Amniotic epithelial cell (primary cell): ENCODE measurements at places on chromosomes 1 and 21.

DNA sequence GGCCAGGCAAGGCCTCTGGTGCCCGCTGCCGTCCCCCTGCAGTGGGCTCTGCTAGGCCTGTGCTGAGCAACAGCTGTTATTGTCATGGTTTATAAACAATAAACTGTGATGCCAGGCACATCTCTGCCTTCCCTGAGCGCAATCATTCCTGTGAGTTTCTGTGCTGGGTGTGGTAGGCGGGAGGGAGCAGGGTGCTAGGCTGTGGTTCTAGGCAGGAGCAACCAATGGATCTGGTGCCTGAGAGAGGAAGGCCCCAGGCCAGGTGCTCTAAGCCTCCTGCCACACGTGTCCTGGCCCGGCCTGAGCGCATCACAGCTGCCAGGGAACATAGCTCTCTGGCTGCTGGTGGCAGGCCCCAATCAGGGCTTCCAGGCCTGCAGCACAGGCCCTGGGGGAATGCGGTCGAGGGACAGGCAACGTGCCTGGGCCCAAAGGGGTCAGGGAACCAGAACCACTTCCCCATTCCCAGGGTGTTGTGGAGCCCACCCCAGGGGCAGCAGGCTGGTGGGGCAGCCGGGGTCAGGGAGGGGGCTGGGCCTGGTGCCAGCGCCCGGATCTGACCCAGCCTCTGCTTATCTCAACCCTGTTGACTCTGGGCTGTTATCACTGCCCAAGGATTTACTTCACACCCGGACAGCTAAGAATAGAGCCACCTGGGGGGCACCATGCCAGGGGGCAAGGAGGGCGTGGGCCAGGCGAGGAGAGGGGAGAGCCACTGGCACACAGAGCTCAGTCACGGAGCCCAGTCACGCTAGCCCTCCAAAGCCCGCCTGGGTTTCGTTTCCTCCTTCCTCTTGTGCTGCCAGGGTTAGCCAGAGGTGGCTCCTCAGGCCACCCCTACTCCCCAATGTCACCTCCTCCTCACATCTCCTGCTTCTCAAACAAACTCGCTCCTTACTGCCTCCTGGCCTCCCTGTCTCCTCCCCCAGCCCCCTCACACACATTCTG is 11.5 kb downstream of the TRIM46 start:
- no peak for DNase-seq

DNA sequence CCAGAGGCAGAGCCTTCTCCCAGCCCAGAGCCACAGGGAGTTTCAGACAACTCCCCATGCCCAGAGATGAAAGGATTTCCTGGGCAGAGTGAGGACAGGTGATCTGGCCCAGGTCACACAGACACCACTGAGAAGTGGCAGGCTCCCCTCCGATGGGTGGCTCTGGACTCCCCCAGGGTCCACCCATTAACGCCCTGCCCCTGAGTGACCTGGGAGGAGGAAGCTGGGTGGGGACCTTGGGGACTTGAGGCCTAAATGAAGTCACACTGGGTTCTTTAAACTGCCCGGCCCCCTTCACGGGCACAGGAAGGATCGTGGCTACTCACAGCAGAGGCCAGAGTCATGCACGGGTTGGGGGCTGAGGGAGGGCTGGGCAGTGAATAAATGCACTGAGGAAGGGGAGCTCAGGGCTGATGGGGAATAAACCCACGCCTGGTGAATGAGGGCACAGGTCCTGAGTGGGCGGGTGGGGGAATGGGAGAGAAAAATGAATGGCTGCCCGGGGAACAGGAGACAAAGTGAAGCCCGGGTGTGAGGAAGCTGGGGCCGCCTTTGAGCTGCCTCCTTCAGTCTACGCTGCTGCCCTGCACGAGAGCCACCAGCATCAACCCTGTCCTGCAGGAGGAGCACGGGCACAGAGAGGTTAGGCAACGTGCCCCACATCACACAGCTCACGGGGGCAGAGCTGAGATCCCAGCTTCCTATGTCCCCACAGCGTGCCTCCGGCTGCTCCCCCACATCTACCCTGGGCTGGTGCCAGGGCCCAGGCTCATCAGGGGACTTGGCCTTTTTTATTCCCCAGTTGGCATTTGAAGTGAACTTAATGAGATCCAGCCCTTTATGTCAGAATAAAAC is 404.3 kb downstream of the MATN1 start:
- no peak for DNase-seq

DNA sequence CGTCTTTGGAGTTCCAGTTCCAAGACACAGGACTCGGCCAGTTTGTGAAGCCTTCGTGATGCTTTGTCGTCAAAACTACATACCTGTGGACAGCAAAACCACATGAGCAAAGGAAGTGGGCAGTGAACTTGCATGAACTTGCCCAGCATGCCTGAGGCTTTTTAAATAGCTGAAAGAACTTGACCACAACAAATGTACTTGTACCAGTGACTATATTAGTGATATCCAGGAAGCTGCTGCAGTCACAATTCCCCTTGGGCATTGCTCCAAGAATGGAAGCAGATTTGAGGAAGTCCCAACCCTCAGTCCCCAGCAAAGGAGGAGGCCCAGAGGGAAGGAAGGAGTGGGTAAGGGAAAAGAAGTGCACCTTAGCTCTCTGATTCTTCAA is 2.6 kb downstream of the FUCA1 start:
- peak; percentile 92 for DNase-seq

GRCh38 chr1:154440036-154440804 is 35.1 kb downstream of the IL6R start:
- no peak for DNase-seq

DNA sequence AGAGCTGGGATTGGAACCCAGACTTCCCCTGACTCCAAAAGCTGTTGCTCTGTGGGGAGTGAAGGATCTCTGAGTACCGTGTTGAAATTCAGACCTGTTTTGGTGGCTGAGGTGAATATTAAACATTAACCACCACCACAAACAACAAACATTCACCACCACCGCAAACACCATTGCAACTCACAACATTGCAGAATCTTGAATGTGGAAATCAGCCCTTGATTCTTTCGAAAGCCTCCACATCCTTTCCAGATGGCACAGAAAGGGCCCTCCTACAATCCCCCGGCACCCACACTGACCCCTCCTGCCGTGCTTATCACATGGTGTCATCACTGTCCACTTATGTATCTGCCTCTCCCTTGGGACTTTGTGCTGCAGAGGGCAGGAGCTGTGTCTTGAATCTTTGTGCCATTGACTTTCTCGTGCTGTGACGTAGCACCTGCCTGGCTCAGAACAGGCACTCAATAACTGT is 1.4 kb downstream of the CDA start:
- peak; percentile 93 for DNase-seq

DNA sequence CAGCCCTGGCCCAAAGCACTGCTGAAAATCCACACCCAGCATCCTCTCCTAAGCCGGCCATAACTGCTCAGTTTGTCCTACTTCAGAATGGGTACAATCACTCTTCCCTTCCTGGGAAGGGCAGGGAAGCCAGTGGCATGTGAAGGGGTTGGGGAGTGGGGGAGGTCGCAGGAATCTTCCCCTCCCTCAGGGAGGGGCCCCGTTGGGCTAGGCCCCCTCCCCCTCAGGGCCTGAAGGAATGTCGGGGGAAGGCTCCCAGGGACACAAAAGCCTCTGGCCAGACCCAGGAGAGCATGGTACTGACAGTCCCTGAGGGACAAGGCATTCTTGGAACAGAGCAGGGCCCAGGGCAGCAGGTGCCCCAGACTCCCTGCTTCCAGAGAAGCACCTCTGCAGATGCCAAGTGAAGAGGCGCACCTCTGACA is 1.2 kb downstream of the ELOVL1 start:
- DNase-seq: no peak

DNA sequence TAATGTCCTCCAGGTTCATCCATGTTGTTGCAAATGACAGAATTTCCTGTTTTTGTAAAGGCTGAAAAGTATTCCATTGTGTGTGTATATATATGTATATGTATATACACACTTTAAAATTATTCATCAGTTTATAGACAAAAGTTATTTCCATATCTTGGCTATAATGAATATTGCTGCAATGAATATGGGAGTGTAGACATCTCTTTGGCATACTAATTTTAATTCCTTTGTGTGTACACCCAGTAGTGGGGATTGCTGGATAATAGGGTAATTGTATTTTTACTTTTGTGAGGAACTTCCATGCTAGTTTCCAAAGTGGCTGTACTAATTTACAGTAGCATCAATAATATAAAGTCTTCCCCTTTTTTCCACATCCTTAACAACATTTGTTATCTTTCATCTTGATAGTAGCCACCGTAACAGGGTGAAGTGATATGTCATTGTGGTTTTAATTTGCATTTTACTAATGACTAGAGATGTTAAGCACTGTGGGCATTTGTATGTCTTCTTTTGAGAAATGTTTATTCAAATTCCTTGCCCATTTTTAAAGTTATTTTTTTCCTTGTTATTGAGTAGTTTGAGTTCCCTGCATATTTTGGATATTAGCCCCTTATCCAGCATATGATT is 243.0 kb downstream of the PDE4B start:
- no peak for DNase-seq

DNA sequence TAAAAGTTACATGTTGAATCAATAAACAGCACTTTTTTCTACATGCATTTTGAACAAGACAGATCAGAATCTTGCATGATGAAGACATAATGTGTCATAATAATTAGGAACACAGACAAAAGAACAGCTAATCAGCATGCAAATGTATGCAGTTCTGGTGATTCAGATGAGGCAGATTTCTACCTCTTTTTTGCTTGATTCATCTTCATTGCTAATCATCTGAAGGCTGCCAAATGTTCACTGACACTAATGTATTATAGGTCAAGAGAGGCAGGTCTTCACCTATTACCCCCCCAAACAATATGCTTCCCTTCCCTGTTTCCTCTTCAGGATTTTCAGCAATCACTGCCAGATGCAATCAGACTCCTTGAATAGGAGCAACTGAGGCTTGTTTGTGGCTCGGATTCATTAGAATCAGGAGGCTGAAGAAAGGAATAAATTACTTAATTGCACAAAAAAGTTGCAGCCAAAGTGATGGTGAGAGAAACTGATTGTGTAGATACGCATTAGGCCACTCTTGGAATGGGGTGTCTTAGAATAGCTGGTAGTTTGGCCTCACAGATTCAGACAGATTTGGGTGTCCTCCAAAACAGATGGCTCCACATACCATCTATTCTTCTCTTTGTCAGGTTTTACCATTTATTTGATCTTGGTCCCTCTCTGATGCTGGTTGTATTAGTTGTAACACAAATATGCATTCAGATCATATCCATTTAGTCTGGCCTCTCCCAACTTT is 275.4 kb downstream of the RPS6KC1 start:
- DNase-seq: no peak

- DNase-seq: no peak
Observed at GRCh38 chr1:41915786-41916571, 2.7 kb downstream of the HIVEP3 start.

GRCh38 chr21:15079269-15079668 is 14.5 kb upstream of the NRIP1 start:
- no peak for DNase-seq

- no peak for DNase-seq
Observed at GRCh38 chr21:46286648-46287002, 483 bp downstream of the YBEY start.
